Hypothalamus (tissue), 51 donors: ENCODE measurements at places on chromosomes 11 and 22.

DNA sequence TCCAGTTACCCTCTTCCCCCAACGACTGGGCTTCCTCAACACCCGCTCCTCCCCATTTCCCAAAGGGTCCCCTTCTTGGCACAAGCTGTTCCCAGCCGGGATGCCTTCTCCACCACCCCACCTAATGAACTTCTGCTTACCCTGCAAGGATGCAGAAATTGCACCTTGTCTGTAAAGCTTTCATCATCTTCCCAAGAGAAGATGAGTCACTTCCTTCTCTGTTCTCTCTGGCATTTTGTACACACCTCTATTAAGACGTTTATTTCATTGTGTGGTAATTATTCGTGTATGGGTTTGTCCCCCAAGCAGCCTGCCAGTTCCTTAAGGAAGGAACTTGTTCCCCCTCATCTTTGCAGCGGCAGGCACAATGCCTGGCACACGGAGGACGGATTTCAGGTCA is 351.1 kb downstream of the CADM1 start:
- no peak for DNase-seq

GRCh38 chr11:45653277-45653676 is 12.1 kb downstream of the CHST1 start:
- no peak for DNase-seq

- DNase-seq, result no peak
Measured at GRCh38 chr11:108663154-108663877, 1.6 kb upstream of the DDX10 start.

DNA sequence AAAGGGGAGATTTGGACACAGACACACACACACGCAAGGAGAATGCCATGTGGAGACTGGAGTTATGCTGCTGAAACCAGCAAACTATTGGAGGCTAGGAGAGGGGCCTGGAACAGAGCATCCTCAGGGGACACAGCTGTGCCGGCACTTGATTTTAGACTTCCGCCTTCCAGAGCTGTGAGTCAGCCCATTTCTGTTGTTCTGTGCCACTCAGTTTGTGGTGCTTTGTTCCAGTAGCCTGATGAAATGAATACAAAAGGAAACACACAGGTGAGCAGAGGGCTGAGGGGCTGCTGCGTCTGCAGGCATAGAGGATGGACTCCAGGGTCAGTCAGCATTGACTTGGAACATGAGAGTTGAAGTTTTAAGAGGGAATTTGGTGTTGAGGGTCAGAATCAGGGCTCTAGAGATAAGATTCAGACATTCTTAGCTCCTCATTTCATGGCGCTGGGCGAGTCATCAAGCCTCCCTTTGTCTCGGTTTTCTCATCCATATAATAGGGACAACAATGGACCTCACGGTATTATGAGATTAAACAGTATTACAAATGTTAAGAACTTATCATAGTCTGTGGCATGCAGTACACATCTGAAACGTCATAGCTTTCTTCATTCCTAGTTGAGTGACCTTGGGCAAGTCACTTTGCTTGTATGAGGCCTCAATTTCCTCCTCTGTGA is 191.0 kb downstream of the MIAT start:
- no peak for DNase-seq

GRCh38 chr22:43376765-43377547 is 33.8 kb upstream of the SCUBE1 start:
- no peak for DNase-seq

DNA sequence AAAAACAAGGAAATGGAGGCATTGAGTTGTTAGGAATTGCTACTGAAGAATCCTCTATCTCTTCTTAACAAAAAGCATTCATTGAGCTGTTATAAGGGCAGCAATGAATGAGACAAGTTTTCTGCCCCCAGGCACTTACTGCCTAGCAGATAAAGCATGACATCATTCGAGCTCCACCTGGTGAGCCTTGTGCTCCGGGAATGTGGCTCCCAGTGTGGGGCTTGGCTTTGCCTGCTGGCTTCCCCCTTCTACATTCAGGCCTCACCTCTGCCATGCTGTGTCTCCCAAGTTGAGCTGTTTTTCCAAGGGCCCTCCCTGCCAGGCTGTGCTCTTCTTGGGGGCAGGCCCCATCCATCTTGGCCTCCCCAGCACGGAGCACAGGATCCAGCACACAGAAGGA is 56.9 kb upstream of the EIF3D start:
- DNase-seq, result no peak
